ENCODE measurements at places on chromosomes 11 and 22.

GRCh38 chr11:27234043-27234668 is 128.9 kb downstream of the CCDC34 start:
- no peak for DNase-seq

DNA sequence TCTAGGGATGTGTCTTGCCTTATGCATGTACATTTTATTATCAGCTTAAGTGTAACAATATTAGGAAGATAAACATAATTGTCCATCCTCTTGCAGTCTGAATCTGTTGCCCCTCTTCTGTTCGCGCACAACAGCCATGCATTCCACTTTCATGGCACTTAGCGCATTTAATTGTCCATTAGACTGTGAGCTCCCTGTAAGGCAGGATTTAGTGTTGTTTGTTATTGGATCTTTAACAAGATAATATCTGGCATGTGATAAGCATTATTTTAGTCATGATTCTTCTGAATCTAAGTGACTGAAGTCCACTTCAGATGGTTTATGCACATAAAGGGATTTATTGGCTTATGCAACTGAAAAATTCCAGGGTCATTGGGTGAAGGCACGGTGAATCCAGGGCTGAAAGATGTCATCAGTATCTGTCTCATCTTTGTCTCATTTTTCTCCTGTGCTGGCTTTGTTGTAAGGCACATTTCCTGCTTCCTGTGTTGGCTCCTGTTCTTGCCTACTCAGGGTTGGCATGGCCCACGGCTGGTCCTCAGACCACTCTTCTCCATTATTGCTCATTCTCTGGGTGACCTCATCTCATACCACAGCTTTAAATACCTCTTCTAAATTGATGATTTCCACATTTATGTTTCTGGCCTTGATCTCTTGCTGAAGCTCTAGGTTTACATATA is 37.6 kb downstream of the ATXN10 start:
- no peak for DNase-seq

GRCh38 chr22:38085056-38085455 is 1.1 kb upstream of the SLC16A8 start:
- no peak for DNase-seq

DNA sequence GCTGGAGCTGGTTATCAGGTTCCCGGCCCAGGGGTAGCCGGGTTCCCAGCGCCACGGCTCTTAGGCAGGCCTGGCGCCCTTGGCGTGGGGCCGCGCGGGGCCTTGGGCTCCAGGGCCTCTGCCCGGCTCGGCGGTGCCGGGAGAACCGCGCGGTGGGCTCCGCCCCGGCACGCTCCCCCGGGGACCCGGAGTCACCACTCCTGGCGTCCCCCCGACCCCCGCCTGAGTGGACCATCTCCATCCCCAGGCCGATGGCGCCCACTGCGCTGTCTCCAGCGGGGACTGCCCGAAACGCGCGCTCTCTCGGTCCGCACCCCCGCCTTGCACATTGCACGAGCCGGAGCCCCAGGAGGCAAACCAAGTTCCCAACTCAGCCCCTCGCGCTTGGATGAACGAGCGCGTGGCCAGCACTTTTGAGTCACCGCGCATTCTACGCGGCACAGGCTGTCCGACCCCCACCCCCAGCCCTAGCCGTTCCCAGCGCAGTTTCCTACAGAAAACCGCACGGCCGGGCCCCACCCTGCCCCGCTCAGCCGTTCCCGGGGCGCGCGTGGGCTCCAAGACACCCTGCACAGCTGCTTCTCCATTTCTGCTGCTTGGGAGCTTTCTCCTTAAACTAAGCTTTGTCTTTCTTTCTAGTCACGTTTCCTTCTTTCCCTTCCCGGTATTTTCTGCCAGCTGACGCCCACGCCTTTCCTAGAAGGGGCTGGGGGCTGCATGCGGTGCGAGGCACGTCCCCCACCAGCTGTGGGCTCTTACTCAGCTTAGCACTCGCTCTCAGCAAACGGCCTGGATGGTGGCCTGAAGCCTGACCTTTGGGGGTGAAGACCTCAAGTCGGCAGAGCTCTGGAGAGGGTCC is 650 bp upstream of the CHID1 start:
- no peak for DNase-seq

- DNase-seq: no peak
Observed at GRCh38 chr22:29302402-29302680, 4.1 kb upstream of the GAS2L1 start.

GRCh38 chr11:57899378-57899777 is 124.3 kb upstream of the OR9Q1 start:
- DNase-seq: no peak

- DNase-seq: peak; percentile 75
Observed at GRCh38 chr11:36376888-36377758, 81.0 kb downstream of the PRR5L start.

- no peak for DNase-seq
Observed at GRCh38 chr11:65055538-65055937, 2.8 kb downstream of the NAALADL1 start.

GRCh38 chr11:77590194-77590782 is 535 bp downstream of the AQP11 start:
- DNase-seq: peak; percentile 3

- DNase-seq: no peak
Observed at GRCh38 chr11:117980280-117980679, 5.9 kb upstream of the IL10RA start.

GRCh38 chr22:27474711-27475547 is 326.6 kb downstream of the MN1 start:
- no peak for DNase-seq

DNA sequence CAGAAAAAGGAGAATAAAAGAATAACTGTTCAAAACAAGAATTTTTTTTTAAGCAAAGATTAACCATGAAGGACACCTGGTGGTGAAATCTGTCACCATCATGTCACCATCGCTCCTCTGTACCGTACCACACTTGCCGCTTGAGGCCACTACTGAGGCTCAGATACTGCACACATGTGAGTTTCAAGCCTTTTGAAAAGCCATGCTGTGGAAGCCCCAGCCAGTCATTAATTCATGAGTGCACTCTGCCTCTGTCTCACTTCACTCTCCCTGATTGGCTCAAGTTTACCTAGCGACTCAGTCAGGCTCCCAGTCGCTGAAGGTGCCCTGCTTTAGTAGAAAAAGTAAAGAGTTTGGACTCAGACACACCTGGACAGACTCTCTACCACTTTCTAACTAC is 6.6 kb upstream of the MS4A12 start:
- peak; percentile 55 for DNase-seq

Measured in CD4-positive, alpha-beta T cell treated with Interferon alpha-2 for 1 hour (primary cell).